Panc1 (cell line): ENCODE measurements at places on chromosomes 13 and 19.

DNA sequence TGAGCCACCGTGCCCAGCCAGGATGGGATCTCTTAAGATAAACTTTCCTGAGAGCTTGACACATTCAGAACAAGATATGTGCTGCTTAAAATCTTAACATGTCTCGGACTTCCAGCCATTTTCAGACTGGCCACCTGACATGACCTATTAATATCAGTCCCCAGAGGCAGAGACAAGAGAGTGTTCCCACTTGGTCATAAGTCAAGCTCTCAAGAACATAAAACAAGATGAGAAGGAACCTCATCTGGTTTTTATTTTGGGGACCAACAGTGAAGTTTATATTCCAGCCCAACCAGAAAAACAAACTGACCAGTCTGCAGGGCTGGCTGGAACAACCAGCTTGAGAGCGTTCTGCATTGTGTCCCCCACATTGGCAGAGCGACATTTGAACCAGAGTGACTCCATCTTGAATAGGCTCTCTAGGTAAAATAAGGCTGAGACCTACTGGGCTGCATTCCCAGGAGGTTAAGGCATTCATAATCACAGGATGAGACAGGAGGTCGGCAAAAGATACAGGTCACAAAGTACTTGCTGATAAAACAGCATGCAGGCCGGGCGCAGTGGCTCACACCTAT lies 21.8 kb upstream of the PLEKHF1 start:
- no peak for DNase-seq

GRCh38 chr13:39250440-39250839 lies 212.2 kb downstream of the NHLRC3 start:
- DNase-seq: no peak

DNA sequence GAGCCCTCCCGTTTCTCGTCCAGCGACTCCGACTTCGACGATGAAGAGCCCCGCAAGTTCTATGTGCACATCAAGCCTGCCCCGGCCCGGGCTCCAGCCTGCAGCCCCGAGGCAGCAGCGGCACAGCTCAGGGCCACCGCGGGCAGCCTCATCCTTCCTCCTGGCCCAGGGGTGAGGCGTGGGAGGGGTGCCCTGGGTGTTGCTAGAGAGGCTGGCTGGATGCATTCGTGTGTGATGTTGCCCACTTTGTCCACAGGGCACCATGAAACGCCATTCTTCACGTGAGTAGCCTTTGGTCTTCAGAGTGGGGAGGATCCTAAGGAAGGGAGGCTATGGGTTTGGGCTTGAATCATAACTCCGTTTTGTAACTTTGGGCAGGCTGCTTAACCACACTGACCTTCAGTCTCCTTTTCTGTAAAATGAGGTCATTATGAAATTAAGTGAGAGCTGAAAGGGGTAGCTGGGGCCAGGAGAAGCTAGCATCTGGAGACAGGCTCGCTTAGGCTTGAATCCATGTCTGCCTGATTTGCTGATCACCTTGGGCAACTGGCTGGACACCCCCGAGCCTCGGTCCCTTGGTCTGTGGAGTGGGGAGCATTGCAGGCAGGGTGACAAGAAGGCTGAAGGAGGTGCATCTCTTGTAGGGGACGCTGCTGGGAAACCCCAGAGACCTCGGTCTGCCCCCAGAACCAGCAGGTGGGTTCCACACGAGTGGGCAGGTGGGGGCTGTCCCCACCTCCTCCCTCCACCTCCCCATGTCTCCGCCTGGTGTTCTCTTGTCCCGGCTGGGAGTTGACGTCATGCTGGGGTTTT lies 18.7 kb upstream of the B3GNT3 start:
- no peak for DNase-seq

- DNase-seq: peak; percentile 42
These were observed 47.2 kb downstream of the ZAR1L start for GRCh38 chr13:32267836-32268439.

- DNase-seq: no peak
These were observed 55.2 kb upstream of the DACH1 start for GRCh38 chr13:71922194-71922593.

- DNase-seq: no peak
These were observed 569.6 kb downstream of the EFNB2 start for GRCh38 chr13:105965910-105966309.
